ENCODE measurements at places on chromosomes 7 and 10. TPM values are rescaled to one million over a fixed set of nuclear protein-coding genes. Genes with fewer than 3 reads are reported as not detected.

The FOXI2 gene
- not detected for total RNA-seq

The SEC31B gene
- 4.8 TPM for total RNA-seq

The WASHC2C gene
- total RNA-seq: 39.3 TPM

The MSMB gene
- not detected for total RNA-seq

The NOBOX gene
- total RNA-seq: not detected

The CNTNAP2 gene
- under 0.01 TPM for total RNA-seq

The CACNB2 gene
- 0.20 TPM for total RNA-seq

The ASZ1 gene
- total RNA-seq: not detected

The KRIT1 gene
- 55.0 TPM for total RNA-seq

The GPR26 gene
- total RNA-seq: not detected

The SFR1 gene
- 5.5 TPM for total RNA-seq

The PLXNA4 gene
- 29.5 TPM for total RNA-seq

The SRRM3 gene
- 0.26 TPM for total RNA-seq

The EPO gene
- not detected for total RNA-seq

The TET1 gene
- total RNA-seq: 5.2 TPM

The SYNPO2L gene
- not detected for total RNA-seq

The MACC1 gene
- total RNA-seq: 0.50 TPM

The FBXL13 gene
- total RNA-seq: 2.0 TPM

The NKX2-3 gene
- not detected for total RNA-seq

The INSYN2A gene
- 0.13 TPM for total RNA-seq

The ELN gene
- total RNA-seq: 82.6 TPM
